ENCODE measurements at places on chromosomes 2 and 18.

DNA sequence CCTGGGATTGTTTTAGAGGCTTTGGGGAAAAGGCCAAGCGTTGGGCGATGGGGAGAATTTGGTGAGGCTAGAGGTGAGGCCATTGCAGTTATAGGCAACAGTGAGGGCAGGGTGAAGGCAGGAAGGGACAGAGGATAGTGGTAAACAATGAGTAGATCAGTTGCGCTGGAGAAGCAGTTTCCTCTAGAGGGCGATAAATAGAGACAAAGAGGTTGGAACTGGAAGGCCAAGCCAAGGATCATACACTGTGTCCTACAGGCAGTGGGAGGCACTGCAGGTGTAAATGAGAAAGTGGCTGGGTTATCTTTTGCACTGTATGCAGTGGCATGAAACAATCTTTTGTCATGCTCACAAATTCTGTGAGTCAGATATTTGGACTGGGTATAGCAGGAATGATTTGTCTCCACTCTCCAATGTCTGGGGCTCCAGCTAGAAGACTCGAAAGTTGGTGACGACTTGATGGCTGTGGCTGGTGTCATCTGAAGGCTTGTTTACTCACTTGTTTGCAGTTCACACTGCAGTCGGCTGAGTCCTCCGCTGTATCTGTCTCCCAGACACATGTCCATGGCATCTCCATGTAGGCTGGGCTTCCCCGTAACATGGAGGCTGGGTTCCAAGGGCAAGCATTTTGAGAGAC lies 82.1 kb downstream of the TNP1 start:
- DNase-seq, result peak; percentile 64

DNA sequence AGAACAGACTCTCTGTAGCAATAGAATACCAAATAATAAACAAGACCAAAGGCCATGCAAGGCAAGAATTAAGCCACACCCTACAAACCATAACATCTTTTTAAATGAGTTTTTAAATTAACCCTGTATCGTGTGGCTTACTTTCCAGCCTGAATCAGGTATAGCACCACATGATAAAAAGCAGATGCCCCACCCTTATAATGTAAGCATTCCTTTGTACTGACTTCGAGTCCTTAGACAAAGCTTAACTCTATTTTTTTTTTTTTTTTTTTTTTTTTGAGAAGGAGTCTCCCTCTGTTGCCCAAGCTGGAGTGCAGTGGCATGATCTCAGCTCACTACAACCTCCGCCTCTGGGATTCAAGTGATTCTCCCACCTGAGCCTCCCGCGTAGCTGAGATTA lies 1.7 kb upstream of the C2orf42 start:
- DNase-seq, result no peak

DNA sequence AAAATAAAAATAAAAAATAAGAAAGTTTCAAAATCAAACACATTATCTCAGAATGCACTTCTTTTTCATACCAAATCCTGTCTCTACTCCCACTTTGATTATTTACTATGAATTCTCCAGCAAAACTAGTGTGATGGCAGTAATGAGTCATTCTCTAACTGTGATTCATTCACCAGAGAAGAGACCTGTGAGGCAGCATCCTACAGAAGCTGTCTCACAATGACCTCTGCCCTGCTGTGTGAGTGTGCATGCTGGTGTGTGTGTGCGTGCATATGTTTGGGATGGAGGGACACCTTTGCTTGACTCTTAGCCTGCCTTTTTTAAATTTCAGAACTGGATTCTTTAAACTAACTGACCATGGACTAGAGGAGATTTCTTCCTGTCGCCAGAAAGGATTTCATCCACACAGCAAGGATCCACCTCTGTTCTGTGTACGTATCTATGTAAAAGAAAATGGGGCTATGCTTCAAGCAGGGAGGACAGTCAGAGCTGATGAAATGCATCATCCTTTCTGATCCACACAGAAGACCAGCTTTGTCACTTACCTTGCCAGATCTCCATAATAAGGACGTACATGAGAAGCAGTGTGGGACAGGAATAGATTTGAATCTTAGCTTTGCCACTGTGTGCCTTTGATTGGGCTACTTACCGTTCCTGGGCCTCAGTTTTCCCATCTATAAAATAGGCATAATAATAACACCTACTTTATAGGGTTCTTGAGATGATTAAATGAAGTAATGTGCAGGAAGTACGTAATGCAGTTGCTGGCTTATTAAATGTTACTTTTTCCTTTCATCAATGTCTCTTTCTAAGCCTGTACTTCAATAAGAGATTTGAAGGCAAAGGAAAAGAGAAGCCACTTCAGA lies 31.2 kb downstream of the STAMBP start:
- no peak for DNase-seq

DNA sequence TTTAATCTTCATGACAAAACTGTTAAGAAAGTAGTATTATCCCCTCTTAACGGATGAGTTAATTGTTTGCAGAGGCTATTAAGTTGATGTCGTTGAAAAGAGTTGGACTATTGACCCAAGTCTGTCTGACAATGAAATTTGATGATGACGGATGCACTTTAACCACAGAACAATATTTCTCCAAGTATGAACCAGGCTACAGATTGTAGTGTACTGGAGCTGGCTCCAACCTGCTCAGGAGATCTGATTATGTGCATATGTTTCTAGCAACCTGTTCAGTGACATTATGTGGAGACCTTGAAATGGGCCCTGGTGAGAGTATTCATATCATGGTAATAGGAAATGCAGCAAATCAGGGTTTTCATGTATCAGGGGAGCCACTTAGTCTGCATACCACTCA lies 174.1 kb downstream of the CDH7 start:
- DNase-seq, result no peak

DNA sequence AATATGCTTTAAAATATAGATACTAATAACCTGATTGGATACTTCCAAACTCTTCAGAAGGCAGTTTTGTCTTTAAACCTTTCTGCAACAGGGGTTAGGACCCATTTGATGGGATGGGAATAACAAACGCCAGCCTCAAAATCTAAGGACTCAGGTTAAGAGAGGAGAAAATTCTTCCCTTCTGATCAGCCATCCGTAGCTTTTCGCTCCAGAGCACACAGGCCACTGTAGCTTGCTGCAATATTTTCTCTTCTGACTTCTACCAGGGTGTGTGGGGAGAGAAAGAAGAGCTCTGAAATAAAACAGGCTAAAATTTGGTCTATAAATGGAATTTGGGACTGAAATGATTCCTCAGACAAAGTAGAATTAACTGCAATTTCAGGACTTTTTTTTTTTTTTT lies 95.1 kb downstream of the ALPK2 start:
- DNase-seq, result no peak

GRCh38 chr2:62506421-62506750 lies 391 bp upstream of the TMEM17 start:
- DNase-seq, result no peak

GRCh38 chr18:25974630-25975077 lies 115.8 kb downstream of the SS18 start:
- peak; percentile 46 for DNase-seq

Data from OCI-LY7 (cell line).